Left lobe of liver (tissue), 2 donors: ENCODE measurements at places on chromosomes 7 and 10.

- no peak for DNase-seq
Measured at GRCh38 chr7:76149847-76150691, 51.6 kb upstream of the SRRM3 start.

GRCh38 chr10:7553531-7553930 is 113.2 kb downstream of the ITIH5 start:
- DNase-seq, result no peak

DNA sequence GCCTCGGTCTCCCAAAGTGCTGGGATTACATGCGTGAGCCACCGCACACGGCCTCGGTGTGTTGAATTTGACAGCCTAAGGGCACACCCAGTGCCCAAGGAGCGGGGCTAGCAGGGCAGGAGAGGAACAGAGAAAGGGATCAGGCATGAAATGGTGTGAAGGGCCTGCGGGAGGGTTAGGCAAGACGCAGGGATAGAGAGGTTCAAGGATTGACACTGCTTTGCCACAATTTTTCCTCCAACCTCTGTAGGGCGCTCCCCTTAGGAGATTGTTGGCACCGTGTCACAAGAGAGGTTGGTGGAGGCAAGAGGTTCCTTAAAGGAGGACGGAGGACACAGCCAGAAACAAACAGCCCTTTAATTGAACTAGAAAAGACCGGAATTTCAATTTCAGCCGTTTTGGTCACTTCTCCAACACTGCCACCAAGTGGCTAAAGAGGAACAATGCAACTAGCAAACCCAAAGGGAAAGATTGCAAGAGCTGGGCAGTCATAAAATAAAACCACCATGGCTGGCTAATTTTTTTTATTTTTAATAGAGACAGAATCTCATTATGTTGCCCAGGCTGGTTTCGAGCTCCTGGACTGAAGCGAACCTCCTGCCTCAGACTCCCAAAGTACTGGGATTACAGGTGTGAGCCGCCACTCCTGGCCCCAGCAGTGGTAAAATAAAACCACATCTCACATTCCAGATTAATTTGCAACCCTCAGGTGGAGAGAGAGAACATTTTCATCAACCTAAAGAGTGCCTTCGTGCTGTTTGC is 6.9 kb upstream of the CREB3L2 start:
- DNase-seq, result no peak

DNA sequence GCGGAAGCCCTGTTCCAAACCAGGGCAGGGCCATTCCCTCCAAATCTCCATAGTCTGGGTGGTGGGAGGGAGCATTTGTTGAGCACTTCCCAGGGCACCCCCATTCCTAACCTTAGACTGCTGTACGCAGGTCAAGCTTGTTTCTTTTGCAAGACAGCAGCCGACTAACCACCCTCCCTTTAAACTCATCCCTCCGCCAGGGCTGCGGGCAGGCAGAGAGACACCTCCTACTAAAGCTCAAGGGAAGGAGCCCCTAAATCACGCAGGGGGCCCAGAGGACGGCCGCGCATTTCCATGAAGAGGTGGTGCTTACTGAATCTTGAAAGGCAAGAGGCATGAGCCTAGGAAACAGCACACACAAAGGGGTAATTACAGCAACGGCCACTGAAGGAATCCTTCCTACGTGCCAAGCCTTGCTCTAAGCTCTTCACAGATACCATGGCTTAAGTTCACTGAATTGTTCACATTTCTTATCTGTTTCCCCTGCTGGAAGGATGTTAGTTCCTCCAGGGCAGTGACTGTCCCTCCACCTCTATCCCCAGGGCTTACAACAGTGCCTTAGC is 90.0 kb downstream of the PROSER2 start:
- DNase-seq, result peak; percentile 37

DNA sequence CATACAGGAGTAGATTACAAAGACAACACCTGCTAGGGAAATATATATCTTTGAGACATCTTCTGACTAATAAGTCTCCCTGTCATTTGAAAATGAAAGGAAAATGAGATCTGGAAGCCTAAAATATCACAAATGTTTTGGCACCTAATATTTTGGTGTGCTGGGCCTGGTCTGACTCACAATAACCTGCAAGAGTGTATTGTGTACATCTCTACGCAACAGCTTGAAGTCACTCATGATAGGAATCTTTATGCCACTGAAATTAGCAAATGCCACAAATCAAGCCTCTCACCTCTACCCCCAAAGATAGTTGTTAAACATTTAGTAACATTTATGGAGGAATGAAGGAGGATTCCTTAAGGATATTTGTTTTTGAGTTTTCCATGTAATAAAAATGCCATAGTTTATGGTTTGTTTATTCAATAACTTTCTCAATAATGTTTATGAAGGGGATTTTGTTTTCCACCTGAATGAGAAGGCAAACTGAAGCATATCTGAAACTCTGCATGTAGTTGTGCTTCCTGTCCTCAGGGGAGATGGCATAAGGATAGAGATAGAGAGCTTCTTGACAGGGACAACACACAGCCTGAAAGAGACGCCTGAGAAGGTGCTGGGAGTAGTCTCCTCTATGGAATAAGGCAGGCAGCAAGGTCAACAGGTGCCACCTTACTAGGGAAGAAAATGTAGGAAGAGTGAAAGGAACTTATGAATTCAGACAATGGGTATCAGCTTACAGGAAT is 197.4 kb downstream of the AHR start:
- DNase-seq, result no peak

DNA sequence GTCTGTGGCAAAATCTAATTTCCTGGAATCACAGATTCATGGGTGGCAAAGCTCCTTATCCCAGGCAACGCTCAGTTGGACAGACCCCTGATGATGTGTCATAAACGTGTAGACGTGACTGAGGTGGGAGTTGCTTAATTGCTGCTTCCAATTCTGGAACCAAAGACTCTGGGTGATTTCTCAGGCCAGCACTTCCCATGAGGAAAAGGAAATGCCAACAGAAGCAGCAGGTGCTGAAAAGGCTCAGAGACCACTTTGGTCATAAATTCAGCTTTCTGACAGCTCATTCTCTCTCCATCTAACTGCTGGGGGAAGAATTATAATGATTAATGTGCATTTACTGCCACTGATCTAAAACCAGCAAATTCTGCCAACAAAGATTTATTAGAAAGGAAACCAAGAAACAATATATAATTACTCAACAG is 88.7 kb downstream of the OSBPL3 start:
- DNase-seq, result no peak

GRCh38 chr7:131254211-131254610 is 73.5 kb upstream of the MKLN1 start:
- no peak for DNase-seq

- DNase-seq, result no peak
Measured at GRCh38 chr7:41027428-41028115, 675.3 kb downstream of the INHBA start.

DNA sequence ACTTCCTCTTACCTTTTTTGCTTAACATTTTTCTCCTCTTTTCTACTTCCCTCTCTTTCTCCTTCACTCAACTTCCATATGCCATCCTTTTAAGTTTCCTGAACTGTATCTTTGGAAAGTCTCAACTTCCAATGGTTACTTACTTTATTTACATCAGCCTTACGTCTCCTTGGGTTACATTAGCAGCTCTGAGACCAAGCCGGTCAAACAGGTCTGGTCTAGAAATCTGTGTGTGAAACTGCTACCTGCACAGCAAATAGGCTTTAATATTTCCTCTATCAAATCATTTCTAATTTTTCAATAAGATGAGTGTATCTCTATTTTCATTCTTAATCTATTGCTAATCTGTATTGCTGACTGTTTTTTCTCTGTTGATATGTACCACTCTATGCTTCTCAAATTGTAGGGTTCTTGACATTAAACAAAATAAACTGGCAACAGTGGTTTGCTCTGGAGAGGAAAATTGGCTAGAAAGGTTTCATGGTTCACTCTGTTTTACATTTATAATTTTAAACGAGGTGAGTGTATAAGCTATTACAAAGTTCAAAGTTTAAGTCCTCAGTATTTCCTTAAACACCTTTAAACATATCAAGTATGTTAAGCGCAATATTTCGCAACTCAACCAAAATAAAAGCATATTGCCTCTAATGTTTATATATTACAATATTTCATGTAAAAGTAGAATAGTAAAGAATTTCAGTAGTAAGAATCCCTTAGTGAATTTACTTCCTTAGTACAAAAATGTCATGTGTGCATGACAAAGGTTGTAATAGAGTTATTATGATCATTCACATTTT is 3.6 kb upstream of the SEMA3C start:
- DNase-seq, result no peak

GRCh38 chr7:122136078-122136477 is 8.0 kb downstream of the AASS start:
- no peak for DNase-seq

GRCh38 chr7:44980393-44981034 is 1.7 kb upstream of the MYO1G start:
- DNase-seq, result no peak

- DNase-seq, result no peak
Measured at GRCh38 chr7:133429371-133429770, 176.5 kb downstream of the EXOC4 start.
